CD4-positive, alpha-beta T cell treated with Interferon alpha-2 for 1 hour (primary cell): ENCODE measurements at places on chromosomes 5 and 9.

DNA sequence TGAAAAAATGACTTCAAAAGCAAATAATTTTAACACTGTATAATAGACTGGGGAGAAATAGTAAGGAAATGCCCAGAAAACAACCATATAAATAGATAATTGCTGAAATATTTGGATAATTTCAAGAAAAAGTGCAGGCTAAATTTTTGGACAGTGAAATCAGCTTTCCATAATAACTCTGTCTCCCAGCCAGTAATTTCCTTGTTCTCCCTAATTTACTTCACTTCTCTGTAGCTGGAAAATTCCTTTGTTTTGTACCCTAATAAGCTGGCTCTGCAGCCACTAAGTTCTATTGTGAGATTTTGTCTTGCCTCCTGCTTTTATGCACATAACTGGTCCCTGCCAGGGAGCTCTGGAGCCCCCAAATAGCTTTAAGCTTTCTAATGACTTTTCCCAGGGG is 27.7 kb downstream of the PRDM6 start:
- no peak for DNase-seq

GRCh38 chr5:39177631-39177964 is 41.8 kb downstream of the FYB1 start:
- DNase-seq: peak; percentile 65

DNA sequence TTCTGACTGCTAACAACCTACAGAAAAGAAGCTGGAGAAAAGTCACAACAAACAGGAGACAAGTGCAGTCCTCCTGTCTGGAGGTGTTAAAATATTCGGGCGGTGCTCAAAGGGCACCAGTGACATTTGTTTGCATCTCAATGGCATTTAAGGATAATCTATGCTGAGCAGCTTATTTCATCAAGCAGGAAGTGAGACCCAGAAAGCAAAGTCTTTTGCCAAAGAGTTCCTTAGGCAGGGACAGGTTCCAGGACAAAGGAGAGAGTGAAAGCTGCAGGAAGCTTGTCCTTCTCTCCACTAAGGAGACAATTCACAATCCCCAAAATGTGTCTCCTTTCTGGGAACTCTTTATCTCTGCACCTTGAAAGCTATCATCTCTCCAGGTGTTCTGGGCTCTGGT is 38.7 kb upstream of the CDK20 start:
- no peak for DNase-seq

DNA sequence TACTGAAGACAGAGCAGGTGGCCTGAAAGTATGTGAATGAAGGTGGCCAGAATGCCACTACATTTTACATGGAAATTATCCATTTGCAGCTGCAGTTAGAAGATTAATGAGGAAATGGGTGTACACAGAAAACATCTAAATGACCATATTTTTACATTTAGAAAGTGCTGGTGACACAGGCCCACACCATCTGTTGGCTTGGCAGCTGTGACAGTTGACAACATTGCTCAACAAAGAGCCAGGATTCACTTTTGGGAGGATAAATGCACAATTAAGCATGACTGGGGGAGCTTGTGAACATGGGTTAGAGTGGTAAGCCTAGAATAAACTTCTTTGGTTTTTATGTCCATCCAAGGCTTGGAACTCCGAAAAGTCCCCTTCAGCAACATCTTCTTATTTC is 360.5 kb downstream of the KCTD16 start:
- no peak for DNase-seq

- DNase-seq: no peak
Observed at GRCh38 chr5:101067429-101067828, 164.3 kb upstream of the ST8SIA4 start.

DNA sequence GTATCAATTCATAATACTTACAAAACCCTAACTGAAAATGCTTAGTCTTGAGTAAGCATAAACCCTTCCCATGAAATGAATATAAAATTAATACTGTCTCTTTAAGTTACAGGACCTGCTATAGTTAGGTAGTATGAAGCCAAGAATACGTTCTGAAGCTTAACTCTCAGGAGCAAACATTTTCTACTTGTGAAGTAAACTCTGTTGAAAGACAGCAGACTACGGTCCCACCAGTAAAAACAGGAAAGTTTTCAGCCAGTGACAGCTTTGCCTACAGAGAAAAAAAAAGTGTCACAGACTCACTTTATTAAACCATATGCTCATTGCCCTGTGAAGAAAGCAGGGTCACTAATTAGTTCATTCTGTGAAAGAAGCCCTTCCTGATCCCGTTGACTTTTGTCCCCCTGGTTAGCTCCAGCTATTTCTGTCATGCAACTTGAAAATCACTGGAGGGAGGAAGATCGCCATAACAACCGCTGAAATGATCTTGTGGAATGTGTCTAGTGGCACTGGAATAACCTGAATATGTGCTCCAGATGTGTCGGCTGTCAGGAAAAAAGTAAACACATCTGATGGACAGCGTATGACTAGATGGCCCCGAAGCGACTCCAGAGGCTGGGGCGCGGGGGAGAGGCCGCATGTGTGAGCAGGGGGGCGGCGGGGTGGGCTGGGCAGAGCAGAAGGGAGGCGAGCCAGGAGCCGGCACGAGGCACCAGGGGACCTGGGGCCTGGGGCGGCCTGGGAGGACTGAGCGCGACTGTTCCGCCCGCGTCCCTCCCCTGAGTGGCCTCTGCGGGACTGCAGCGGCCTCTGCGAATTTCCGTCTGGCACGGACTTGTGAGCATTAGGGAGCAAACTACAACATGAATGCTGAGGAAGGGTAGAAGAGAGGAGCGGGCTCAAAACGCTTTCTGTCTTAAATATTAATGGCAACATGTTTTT is 41.9 kb downstream of the BNC2 start:
- DNase-seq: no peak

DNA sequence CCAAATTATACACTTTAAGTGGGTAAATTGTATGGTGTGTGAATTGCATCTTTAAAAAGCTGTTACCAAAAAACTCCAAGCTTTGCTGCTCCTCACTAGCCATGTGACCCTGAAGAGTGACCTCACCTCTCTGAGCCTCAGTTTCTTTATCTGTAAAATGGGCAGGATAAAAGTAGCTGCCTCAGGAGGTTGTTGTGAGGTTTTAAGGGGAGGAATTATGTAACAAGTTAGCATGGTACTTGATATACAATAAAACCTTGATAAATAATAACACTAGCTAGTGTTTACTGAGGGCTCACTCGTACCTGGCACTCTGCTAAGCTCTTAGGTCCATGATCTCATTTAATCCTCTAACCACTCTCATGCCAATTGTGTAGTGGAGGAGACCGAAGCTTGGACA is 19.0 kb upstream of the PHF19 start:
- no peak for DNase-seq

GRCh38 chr9:126495411-126496180 is 118.1 kb upstream of the LMX1B start:
- no peak for DNase-seq

DNA sequence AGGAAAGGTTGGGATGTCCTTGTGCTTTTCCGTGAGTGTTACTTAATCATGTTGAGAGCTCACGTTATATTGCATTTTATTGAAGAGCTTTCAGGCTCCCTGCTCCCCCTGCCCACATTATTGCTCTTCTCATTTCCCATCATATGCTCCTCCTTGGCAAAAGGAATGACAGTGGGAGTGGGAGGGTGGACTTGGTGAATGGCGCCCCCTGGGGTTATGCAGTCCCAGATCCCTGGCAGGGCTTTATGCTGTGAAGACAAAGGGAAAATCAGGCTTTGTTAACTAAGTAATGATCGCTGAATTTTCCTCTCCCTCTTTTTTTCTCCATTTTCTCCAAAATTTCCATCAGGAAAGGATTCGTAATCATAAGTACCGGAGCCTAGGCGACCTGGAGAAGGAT is 166.6 kb downstream of the SMARCA2 start:
- DNase-seq: peak; percentile 6

- no peak for DNase-seq
Observed at GRCh38 chr5:164220522-164220921, 715.1 kb downstream of the MAT2B start.

DNA sequence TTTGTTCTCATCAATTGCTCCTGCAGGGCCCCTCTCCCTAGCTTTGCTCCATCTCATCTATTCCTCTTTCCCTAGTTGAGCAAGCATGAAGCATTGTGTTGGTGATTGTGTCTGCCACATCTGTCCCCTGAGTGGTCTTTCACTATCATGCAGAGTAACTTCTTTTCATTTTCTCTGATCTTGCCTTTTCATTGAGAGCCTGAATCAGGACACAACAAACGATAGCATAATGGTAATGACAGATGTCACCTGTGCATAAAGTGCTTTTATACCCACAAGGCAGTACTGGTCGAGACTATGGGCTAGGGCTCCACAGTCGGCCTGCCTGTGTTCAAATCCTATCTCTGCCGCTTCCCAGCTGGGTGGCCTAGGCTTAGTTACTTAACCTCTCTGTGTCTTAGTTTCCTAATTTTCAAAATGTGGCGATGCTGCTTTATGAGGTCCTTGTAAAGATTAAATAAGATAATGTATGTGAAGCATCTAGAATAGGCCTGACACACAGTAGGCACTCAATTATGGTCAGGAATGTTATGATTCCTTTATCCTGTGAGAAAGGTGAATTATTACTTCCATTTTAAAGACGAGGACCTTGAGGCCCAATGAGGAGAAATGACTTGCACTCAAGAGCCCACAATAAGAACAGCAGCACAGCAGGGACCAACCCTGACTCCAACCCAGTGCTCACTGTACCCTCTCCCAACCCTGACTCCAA is 137.1 kb upstream of the ZNF618 start:
- no peak for DNase-seq

DNA sequence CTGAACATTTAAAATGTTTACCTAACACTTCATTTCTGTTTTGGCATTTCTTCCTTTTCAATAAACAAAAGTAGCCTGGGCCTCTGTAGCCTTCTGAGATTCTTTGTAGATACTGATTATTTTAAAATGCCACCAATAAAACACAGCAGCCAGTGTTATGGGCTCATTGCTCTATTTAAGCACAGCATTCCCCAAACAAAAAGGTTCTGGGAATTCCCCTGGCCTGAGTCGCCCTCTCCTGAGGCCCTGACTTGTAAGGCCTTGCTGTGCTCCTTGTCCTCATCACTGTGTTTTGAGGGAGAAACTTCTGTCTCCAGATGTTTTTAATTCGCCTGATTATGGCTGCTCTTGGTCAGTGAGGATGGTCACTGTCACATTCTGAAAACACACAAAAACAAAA is 33.0 kb upstream of the CTXN3 start:
- no peak for DNase-seq

DNA sequence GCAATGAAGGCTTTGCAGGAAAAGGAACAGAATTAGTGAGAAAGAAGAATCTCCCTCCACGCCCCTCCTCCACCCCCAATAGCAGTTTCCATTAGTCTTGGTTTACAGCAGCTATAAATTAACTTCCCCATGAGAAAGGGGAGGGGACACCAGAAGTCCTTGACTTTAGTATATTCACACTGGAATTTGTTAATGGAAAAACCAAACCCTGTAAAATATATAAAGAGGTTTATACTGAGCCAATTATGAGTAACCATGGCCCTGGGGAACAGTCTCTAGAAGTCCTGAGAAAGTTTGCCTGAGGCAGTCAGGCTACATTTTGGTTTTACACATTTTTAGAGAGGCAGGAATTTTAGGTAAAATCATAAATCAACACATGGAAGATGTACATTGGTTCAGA is 88.5 kb downstream of the ALDH1A1 start:
- DNase-seq: no peak

DNA sequence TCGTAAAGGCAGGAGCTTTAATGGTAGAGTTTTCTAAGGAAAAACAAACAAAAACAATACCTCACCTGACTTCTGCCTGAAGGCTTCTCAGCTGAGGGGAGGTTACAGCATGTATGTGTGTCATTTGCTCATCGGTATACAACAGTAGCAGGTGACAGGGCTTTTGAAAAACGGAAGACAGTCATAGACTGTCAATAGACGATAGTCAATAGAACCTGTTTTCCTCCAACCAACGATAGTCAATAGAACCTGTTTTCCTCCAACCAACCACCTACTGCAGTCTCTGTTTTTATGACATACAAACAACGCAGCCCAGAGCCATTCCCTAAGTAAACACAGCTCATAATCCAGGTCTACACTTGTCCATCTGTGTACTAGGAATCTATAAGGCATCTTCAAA is 74.6 kb downstream of the RETREG1 start:
- DNase-seq: no peak

- DNase-seq: no peak
Observed at GRCh38 chr5:135432113-135432512, 15.0 kb downstream of the DCANP1 start.

DNA sequence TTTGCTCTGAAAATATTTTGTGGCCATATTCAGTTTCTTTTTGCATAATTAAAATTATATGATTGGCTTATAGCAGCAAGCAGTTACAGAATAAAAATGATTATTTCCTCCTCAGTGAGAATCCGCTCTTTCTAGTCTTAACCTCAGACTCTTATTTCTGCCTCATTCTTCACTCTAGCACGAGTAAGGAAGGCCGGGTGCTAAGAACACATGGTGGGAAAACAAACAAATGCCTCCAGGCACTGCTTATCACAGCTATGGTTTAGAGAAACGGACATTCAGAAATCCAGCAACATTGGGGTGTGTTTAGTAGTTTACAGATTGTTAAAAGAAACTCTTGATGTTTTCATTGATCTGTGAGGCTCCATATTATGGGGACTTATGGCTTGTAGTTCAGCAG is 168.7 kb downstream of the KDM4C start:
- no peak for DNase-seq

DNA sequence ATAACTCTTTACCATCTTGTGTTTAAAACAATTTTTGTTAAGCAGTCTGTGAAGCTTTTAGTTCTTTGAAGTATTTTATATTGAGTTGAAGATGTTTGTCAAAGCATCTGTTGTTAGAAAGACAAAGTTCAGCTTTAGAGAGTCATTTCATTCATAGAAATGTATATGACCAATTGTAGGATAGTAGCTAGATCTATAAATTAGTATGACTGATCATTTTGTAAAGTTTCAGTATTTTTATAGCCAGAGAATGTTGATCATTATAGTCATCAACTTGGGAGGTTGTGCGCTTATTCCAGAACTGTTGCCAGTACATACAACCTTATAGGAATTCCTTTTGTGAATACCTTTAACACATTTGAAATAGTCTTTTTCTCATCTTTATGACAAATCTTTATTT is 5.2 kb downstream of the NIPBL start:
- DNase-seq: no peak

DNA sequence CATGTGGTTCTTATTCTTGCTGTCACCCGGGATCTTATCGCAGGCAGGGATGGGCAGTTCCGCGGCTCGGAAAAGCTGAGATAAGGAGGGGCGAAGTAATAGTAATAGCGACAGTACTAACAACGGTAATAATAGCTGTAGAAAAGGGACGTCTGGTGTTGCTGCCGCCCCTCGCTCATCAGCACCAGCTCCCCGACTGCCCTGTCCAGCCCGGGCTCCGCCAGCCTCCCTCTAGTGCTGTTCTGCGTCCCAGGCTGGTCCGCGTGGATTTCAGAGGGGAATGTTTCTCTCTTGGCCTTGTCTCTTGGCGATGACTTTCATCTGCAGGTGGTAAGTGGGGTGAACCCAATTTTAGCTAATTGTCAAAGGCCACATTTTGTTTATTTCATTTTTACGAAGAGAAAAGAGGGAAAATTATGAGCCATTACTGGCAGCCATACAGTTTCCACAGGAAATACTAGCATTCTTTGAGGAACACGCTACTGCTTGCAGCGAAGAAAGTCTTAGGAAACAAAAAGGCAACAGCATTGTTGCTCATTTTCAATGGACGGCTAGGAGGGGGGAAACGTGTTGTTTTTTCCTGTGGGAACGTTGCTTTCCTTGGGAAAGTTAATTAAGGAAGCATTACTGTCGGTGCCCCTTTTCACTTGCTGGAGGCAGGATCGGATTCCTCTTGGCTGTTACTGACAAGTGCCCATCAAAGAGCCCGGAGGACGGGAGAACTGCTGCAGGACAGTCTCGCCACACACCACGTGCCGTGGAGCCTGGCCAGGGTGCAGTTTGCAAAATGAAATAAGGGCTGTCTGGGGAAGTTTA is 762 bp downstream of the SNCAIP start:
- DNase-seq: no peak

GRCh38 chr5:38543074-38543473 is 13.4 kb downstream of the LIFR start:
- DNase-seq: no peak
